ENCODE measurements at places on chromosomes 16 and 17.

- no peak for DNase-seq
Observed at GRCh38 chr17:64117981-64118979, 11.7 kb downstream of the ERN1 start.

DNA sequence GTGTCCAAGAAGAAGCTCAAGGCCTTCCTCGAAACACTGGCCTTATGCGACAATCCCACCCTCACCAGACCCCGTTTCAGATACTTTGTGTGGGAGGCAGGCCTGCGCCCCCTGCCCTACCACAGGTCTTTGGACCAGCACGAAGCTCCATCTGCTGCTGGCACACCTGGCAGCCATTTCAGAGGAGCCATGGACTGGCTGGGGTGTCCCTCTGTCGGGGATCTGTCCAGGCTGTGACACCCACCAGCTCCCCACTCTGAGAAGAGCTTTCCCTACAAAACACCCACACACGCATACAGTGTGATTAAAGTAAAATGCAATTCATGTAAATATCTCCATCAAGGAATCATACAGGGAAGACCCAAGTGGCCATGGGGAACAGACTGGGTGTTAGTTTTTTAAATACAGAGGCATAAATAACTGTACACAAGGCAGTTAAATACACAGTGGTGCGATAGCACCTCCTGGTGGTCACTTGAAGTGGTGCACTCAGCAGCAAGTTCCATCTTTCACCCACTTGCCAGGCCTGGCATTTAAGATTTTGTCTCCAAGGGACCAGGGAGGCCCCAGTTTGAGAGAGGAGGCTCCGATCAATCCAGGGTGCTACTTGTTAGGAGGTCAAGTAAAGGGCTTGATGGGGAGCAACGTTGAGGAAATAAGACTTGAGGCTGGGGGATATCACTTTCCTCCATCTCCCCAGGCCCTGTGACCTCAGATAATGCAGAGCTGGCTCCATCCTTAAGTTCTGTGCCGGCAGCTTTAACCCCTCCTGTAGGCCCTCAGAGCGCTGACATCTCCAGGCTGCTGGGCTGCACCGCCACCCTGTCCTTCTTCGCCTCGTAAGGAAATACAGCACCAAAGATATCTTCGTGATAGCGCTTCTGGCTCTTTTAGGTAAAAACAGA is 43.6 kb downstream of the NOS2 start:
- peak; percentile 61 for DNase-seq

GRCh38 chr16:4944333-4945281 is 7.7 kb upstream of the PPL start:
- no peak for DNase-seq

GRCh38 chr17:58079300-58080033 is 3.8 kb upstream of the DYNLL2 start:
- DNase-seq, result no peak

DNA sequence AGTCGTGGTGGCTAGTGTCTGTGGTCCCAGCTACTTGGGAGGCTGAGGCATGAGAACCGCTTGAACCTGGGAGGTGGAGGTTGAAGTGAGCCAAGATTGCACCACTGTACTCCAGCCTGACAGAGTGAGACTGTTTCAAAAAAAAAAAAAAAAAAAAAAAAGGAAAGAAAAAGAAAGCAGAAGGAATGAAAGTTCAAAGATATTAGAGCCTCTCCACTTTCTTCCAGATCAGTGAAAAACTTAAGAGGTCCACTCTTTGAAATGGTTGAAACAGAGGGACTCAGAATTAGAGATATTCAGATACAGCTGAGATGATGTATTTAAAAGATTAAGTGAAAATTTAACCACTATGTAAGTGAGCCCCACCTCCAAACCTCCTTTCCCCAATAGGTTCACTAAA is 16.8 kb downstream of the MED13 start:
- no peak for DNase-seq

DNA sequence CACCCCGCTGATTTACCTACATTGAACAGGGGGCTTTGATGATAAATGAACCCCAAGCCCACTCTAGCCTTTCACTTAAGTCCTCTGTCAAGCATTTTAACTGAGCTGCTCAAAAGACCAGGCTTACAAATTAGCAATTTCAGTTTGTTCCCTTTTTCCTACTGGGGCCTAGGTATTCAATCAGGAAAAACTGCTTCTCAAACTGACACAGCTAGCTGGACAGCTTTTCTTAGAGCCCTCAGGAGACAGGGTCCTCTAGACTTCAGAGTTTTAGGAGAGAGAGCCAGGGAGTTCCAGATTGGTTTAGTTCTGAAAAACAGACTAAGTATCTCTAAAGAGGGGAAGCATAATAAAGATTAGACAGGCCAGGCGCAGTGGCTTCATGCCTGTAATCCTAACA is 6.2 kb upstream of the HEXIM2 start:
- DNase-seq, result no peak

GRCh38 chr17:63702721-63703015 is 2.7 kb upstream of the LIMD2 start:
- no peak for DNase-seq

DNA sequence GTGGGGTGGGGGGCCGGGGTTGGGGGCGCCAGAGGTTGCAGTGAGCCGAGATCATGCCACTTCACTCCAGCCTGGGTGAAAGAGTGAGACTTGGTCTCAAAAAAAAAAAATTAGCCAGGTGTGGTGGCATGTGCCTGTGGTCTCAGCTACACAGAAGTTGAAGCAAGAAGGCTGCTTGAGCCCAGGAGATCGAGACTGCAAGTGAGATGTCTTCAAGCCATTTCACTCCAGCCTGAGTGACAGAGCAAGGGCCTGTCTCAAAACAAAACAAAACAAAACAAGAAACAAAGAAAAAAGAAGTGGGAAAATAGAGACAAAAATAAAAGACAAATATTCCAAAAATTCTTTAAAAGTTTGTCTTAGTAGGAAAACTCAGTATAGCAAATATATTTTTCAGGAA is 135.1 kb upstream of the CORO6 start:
- DNase-seq, result no peak

- DNase-seq, result no peak
Observed at GRCh38 chr16:16021020-16021419, 71.6 kb downstream of the ABCC1 start.

DNA sequence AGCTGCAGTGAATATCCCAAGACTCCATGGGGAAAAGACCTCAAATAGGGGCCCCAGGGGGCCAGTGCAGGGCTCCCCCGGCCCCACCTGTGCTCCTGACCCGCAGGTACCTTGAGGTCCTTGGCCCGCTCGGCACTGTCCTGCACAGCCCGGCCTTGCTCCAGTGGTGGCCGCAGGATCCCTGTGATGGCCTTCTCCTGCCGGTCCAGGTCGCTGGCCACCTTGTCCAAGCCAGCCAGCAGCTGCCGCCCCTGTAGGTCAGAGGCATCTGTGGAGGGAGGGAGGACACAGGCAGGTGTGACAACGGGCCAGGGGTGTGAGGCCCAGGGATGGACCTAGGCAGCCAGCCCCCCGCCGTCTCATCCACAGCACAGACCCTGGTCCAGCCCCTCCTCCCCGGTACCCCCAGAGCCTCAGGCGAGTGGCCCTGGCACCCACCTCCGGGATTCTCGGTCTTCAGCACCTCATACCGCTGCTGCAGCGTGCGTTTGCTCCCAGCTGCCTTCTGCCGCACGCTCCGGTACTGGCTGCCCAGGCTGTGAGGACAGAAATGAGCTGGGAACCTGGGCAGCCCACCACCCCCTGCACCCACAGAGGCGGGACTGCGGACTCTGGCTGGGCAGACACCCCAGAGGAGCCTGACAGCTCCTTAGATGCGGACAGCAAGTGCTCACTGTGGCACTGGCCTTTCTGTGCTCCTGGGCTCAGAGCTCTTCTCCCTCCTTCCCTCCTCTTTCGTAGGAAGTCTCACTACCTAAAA is 43.7 kb downstream of the PPL start:
- no peak for DNase-seq

- DNase-seq, result no peak
Observed at GRCh38 chr16:4373356-4373908, 1.8 kb downstream of the VASN start.

GRCh38 chr17:8292639-8293395 is 2.4 kb downstream of the SLC25A35 start:
- DNase-seq, result no peak

GRCh38 chr17:27413792-27414191 is 42.5 kb upstream of the KSR1 start:
- no peak for DNase-seq

- no peak for DNase-seq
Observed at GRCh38 chr17:7177954-7178477, 1.2 kb downstream of the ASGR1 start.

DNA sequence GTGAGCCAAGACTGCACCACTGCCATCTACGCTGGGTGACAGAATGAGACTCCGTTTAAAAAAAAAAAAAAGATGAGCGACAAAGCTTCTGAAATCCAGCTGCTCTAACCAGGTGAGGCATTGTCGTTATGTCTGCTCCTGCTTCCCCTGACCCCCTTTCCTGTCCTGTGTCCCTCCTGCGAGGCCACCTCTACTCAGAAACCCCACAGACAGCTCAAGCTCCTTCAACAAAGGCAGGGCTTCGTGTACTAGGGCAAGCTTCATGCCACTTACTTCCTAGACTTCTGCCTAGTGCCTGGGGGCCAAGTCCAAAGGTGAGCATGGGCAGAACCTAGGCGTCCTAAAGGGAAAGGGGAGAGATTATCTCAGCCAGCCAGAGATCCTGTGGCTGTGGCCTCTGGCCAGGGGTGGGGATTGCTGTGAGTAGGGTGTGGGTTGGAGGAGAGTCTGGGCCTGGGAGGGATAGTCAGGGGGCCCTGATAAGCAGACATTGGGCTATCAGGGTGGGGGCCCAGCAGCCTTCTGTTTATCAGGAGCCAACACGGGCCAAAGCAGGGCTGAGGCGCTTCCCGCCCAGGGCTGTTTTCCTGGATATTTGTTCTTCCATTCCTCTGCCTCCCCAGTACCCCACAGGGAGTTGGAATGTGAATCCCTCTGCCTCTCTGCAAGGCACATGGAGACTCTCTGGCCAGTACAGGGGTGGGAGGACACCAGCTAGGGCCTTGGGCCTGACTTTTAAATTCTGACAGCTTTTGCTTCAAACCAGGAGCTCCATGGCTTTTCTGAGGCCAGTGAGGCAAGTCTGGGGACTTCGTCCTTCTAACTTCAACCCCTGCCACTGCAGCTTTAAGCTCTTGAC is 10.4 kb downstream of the ERAL1 start:
- DNase-seq, result no peak

- DNase-seq, result peak; percentile 14
Observed at GRCh38 chr17:21678393-21679081, 13.8 kb upstream of the KCNJ18 start.

GRCh38 chr17:48728232-48729231 is at the start of gene HOXB13:
Gene HOXB13 (minus strand): TSS chr17:48728750. CDS start chr17:48728593, 157 bp downstream.
- DNase-seq, result peak; percentile 51

DNA sequence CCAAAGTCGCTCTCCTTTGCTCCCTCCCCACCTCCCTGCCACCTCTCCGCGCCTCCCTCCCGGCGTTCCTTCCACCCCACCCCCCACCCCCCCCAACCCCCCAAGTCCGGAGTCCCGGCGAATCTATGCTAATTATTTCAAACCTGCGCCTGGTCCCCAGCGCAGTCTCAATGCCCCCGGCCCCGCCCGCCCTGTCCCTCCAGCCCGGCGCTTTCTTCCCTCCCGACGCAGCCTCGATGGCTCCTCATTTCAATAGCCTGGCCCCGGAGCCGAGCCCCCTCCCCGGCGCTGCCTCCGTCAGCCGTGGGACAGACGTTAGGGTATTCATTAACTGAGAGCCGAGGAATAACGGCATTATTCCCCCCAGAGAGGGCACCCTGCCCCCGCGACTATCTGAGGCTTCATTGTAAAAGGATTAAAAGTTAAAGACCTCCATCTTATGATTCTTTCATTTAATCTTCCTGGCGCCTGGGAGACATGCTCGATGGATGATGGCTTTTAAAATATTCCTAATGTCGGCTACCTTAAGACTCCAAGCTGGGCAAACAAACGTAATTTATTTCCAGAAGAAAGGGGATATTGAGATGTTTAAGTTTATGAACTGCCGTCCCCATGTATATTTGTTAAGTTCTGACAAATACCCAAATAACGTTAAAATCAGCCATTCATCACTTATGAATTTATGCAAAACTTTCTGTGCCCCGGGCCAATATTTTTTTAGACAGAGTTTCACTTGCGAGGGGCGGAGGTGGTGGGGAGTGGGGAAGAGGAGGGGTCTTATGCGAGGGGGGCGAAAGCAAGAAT is 3.4 kb downstream of the NOG start:
- no peak for DNase-seq

GRCh38 chr17:57524839-57525568 is 220.1 kb downstream of the CCDC182 start:
- no peak for DNase-seq

- no peak for DNase-seq
Observed at GRCh38 chr17:77144227-77144626, 3.5 kb downstream of the SEC14L1 start.

GRCh38 chr17:67853703-67854102 is 28.4 kb downstream of the BPTF start:
- DNase-seq, result no peak

DNA sequence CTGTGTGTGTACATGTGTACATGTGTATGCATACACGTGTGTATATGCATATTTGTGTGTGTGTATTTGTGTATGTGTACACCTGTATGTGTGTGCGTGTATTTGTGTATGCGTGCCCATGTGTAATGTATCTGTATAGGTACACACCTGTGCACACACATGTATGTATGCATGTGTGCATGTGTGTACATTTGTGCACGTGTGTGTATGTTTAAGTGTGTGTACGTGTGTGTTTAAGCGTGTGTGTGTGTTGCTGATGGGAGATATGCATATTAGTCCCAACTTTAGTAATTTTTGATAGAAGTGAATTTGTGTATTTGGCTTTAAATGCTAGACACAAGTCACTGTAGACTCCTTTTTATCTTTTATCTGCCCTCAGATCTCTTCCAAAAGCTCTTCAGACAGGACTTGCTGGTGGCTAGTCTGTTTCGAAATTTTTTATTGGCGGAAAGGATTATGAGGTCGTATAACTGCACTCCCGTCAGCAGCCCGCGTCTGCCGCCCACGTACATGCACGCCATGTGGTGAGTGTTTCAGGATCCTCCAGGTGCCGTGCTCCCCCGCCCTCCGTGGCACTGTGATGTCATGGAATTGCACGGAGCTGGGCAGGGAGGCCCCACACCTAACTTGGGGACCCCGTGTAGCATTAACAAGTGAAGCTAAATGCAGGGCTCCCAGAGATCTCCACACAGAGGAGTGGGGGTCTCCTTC is 168.8 kb upstream of the CHMP6 start:
- no peak for DNase-seq
